Right cardiac atrium (tissue), 5 donors: ENCODE measurements at places on chromosomes 16 and 17. TPM values are rescaled to one million over a fixed set of nuclear protein-coding genes. Genes with fewer than 3 reads are reported as not detected.

- DNase-seq = peak; percentile 96
These were observed 3.2 kb upstream of the TMEM88 start for GRCh38 chr17:7851438-7852261.

DNA sequence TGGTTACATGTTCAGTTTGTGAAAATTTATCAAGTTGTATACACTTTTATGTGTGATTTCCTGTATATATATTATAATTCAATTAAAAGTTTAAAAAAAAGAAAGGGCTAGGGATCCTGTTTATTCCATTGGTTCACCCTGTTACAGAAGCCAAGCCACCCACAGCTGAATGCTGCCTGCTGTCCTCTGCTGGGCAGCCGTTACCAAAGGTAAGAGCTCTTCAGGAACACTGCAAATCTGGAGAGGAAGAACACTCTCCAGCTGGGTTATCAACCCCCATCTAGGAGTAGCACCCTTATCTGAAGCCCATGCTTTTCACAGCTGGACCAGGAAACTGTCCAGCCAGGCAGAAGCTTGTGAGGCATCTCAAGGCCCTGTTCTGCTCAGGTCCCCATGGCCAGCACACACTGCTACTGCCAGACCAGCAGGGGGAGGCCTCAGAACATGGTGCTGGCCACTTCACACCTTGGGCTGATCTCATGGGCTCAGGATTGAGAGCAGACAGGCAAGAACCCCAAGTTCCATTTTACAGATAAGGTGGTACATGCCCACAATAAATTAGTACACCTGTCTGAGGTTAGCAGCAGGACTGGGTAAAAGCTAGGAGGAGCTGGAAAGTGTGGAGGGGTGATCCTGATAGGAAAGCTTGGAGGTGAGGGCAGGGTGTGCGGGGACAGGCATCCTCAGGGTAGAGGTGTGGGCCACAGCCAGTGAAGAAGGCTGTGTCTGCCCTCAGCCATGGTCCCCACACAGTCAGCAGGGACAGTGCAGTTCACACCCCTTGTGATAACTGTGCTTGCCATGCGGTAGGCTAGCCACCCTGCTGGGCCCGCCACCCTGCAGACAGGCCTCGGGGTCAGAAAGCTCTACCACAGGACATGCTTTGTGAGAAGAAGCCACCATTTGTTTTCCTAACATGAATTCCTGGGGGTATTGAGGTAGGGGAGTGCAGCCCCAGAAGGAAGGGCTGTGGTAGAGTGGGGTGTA, 54.3 kb upstream of the SREBF1 start:
- DNase-seq = peak; percentile 55

GRCh38 chr17:49851387-49852291, 3.8 kb upstream of the TAC4 start:
- peak; percentile 92 for DNase-seq

GRCh38 chr16:66568355-66568754, 2.1 kb downstream of the CMTM1 start:
- no peak for DNase-seq

DNA sequence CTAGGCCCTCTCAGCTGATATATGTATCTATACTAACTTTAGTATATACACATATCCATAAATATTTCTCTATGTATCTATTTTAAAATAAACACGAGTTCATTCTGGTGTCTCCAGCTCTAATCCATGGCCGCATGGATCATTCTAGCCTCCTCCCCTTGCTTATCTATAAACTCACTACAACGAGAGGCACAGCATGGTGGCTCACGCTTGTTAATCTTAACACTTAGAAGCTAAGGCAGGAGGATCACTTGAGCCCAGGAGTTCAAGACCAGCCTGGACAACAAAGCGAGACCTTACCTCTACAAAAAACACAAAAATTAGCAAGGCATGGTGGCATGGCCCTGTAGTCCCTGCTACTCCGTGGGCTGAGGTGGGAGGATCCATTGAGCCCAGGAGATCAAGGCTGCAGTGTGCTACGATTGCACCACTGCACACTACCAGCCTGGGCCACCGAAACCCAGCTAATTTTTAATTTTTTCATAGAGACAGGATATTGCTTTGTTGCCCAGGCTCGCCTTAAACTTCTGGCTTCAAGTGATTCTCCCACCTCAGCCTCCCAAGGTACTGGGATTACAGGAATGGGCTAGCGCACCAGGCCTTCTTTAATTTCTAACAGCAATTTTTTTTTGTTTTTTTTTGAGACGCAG, 3.9 kb upstream of the ZNF207 start:
- DNase-seq = no peak

- DNase-seq = no peak
These were observed 46.7 kb downstream of the STAT3 start for GRCh38 chr17:42341568-42341967.

- DNase-seq = no peak
These were observed 16.8 kb downstream of the LRRC3C start for GRCh38 chr17:39944393-39944711.

GRCh38 chr16:86590501-86591144, 12.3 kb downstream of the FOXL1 start:
- no peak for DNase-seq

- no peak for DNase-seq
These were observed 41.7 kb upstream of the MGAT5B start for GRCh38 chr17:76826330-76827068.

DNA sequence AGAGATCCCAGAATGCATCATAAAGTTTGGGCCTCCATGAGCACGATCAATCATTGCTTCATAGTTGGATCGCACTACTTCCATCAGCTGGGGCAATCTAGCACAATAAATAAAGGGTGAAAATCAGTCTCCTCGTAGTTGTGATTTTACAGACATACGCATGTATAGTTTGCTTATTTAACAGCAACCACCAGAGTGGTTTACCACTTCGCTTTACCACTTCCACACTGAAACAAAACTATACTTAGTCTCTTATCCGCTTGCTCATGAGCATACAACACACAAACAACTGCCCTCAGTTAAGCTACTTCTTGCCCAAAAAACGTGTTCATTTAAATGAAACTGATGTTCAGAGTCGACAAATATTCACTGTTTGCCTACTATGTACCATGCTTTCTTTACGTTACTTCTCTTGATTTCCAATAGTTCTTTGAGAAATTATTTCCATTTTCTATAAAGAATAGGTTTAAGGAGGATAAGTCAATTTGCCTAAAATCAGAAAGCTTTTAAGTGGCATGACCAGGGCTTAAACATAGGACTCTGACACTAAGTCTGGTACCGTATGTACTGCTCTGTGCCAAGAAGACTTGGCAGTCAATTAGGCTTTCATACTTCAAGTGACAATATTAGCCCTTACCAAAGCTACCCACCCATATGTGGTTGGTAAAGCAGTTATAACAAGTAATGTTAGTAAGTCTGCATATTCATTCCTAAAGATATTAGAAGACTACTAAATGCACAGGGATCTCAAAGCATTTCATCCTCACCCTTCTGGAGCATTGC, 22.0 kb downstream of the SETD6 start:
- DNase-seq = no peak

SLFN14 gene
- not detected for total RNA-seq

CD68 gene
- 44.8 TPM for total RNA-seq

SPN gene
- 3.3 TPM for total RNA-seq

MYH1 gene
- not detected for total RNA-seq

TP53TG3F gene
- total RNA-seq = not detected
